ENCODE measurements at places on chromosomes 6 and 20.

- DNase-seq, result no peak
Measured at GRCh38 chr6:53673162-53673727, 7.7 kb upstream of the KLHL31 start.

DNA sequence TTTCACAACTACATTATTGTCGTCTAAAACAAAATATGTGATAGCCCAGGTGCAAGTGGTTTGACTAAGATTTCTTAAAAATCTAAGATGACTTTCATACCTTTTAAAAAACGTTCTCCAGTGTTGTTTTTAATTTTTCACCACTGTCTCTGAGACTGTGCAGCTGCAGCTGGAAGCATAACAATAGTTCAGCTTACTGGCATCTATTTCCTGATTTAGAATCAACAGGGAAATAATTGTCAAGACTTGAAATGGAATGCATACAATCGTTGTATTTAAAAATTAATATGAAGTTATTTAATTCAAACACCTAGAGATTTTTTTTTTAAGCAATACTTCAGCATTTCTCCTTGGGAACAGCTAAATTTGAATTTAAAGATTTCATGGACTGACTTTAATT lies 982.0 kb upstream of the EPHA7 start:
- no peak for DNase-seq

DNA sequence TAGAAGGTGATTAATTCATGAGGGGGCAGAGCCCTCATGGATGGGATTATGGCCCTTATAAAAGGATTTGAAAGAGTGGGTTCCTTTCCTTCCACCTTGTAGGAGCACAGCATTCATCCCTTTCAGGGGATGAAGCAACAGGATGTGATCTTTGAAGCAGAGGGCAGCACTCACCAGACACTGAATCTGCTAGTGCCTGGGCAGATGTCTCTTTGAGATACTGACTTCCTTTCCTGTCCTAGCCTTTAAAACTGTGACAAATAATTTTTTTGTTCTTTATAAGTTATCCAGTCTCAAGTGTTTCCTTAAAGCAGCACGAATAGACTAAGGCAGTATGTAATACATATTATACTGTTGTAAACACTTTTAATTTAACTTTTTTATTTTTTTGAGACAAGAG lies 538.6 kb upstream of the RNF217 start:
- no peak for DNase-seq

- no peak for DNase-seq
Measured at GRCh38 chr6:78962448-78962847, 95.1 kb downstream of the IRAK1BP1 start.

- DNase-seq, result no peak
Measured at GRCh38 chr6:15352845-15353244, 107.0 kb downstream of the JARID2 start.

DNA sequence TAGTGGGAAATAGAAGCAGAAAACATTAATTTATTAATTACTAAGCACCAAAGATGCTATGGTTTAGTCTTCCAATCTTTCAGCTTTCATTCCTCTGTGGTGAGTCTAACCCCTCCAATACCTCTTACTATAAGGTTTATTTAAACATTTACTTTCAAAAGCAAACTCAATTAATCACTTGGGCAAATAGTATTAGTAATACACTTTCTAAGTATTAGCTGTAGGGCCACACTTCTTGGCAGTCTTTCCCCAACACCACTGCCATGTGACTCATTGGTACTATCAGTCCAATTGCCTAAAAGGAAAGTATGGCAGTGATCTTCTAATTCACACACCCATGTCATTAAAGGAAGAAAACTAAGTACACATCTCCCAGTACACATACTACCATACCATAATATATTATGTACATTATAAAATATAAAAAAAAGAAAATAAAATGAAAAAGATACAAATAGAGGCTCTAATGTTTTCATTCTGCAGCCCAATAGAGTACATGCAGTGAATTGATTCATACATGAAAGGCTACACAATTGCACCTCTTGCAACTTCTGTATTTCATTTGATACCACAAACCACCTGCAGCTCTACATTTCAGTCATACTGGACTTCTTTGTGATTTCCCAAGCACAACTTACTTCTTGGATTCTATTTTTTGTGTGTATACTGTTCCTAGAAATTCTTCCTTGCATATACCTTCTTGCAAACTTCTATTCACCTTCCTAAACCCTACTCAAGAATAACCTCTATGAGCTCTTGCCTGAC lies 218.6 kb downstream of the PKHD1 start:
- no peak for DNase-seq

DNA sequence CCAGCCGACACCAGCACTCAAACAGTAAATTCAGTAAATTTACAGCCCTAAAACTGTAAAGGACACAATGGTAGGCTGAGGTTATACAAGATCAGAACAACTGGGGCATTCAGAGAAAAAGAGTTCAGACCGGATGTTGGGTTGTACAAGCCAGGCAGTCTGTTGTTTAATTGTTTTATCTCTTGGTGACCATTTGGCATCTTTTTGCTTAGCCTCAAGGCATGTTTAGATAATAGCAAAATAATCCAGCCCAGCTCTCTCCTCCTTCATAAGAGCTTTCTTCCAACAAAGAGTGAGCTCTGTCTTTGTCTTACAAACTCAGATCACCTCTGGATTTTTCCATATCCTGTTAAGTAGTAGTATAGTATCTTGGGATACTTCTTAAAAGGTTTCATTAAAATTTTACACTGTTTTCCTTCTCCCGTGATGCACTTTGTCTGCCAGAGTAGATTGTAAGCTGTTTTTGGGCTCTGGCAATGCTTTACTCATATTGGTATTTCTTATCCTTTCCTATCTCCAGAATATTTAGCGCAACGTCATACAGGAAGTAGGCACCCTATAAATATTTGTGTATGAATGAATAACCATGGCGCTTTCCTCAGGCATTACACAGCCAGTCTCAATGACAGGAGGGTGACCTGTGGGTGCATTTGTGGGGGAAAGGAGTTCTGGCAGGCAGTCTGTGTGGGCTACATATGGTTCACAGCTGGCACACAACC lies 35.6 kb upstream of the TRAM2 start:
- DNase-seq, result no peak

- DNase-seq, result no peak
Measured at GRCh38 chr20:64116541-64117431, 9.4 kb upstream of the NPBWR2 start.

- no peak for DNase-seq
Measured at GRCh38 chr6:15621203-15622044, 41.4 kb downstream of the DTNBP1 start.

DNA sequence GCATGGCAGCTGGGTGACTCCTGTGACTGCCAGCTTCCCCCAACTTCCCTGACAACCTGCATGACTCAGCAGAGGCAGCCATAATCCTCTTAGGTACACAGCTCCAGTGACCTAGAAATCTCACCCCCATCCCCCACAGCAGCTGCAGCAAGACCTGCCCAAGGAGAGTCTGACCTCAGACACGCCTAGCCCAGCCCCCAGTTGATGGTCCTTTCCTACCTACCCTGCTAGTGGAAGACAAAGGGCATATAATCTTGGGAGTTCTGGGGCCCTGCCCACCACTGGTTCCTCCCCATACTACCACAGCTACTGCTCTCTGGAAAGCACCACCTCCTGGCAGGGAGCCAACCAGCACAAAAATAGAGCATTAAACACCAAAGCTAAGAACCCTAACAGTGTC lies 90.2 kb downstream of the F13A1 start:
- DNase-seq, result no peak

GRCh38 chr6:104995989-104996617 lies 39.2 kb downstream of the LIN28B start:
- DNase-seq, result no peak

DNA sequence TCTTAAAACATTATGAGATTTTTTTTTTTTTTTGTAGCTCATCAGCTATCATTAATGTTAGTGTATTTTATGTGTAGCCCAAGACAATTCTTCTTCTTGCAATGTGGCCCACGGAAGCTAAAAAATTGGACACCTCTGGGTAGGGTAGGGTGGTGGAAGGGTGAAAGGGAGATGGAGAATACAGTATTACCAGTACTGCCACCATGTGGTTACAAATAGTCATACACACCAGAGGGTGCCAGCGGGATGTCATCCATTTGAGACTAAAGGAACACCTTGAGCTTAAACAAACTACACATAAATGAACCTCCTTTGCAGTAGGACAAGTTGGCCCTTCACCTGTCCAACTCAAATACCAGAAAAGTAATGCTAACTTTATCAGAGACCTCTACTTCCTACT lies 601.9 kb downstream of the HTR1B start:
- no peak for DNase-seq

DNA sequence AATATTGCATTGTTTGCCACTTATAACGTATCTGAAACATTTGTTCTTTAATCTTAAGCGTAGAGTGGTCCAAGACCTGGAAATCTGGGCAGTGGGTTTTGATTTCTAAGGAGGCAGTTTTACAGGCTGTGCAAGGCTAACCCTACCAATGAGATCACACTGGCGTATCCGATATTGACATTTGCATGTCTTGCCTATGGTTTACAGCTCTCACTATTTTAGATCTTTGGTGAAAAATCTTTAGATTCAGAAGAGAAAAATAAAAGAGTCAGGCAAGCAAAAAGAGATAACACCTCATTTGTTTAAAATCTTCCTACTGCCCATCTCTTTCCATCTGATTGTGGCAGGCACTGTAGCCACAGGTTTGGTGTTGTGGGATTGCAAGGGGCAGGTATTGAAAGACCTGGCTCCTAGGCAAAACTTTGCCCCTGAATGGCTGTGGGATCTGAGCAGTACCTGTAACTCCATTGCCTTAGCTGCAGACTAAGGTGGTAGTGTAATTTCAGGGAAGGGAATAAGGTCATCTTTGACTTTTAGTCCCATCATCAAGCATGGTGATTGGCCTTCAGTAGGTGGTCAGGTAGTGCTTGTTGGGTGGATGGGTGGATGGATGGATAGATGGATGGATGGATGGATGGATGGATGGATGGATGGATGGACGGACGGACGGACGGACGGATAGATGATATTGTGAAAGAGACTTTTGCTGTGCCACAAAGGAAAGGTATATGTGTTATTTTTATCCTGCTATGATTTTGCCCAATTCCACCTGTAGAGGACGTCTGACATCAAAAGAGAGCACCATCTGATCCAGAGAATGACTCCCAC lies 1.9 kb downstream of the TNFAIP3 start:
- no peak for DNase-seq

DNA sequence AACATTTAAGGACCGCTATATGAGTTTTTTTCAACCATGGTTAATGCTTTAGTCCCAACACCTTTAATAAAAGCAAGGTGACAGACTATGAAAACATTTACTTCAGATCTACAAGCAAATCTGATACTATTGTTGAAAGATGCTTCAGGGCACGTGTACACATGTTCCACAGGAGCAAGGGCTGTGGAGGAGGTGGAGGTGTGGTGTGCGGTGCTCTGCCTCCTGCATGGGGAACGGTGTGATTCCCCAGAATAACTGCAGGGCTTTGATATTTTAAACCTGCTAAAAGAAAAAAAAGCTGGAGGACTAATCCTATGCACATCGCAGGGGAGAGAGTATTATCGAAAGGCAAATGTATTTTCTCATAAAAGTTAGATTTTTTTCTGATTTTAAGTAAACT lies 188.1 kb upstream of the CEP162 start:
- DNase-seq, result no peak

DNA sequence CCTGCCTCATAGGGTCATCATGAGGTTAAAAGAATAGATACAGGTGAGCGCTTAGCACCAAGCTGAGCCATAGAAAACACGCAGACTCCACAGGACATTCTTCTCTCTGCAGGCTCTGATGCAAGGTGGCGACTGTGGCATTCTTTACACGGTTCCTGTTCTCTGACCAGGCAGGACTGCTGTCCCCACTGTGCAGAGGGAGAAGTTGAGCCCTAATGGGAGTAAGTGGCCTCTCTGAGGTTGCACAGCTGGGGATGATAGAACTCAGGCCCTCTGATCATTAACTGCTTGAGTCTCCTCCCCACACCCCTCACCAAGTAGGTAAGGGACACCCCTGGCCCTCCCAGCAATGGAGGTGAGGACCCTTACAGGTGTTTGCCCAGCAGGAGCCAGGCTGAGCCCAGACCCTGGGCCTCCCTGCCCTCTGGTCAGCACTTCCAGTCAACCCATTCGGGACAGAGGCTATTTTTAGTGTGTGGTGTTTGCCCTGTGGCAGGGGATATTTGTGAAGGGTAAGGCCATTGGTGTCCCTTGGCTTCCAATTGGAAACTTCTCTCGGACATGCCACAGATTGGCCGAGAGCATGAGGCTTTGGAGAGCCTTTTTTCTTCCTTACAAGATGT lies 116.8 kb downstream of the VEGFA start:
- DNase-seq, result no peak

DNA sequence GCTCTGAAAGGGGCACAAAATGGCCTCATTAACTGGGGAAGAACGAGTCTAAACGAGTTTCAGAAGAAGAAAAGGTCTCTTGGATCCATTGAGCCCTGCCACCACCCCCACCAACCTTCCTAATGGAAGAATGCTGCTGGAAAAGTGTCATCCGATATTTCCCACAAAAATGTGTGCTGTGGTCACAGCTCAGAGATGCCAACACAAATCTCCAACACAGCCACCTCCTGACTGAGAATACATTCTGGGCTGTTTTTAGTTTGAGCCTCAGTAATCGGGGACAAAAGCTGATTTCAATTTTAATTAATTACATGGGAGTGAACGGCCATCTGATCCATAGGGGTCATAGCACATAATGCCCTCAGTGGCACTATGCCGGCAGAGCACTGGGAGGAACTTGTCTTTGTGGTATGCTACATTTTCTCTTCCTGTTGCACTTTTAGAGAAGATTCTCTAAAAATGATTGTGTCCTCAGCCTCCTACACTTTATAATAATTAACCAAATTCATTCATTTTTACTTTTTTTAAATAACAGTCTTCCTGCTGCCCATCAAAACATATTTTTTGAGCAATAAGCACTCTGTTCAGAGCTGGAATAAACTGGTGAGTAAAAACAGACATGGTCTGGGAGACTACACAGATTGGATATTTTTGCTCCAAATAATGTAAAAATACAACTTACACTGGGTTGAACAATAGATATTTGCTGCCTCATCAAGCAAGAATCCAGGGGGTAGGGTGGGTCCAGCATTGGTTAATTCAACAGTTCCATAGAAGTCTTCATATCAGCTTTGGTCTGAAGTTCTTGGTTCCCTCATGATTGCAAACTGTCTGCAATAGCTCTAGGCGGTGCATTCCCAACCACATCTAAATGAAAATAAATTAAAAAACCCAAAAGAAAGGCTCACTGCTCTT lies 143.6 kb upstream of the TMEM170B start:
- no peak for DNase-seq

GRCh38 chr6:85945459-85946185 lies 302.9 kb upstream of the SYNCRIP start:
- no peak for DNase-seq

- DNase-seq, result no peak
Measured at GRCh38 chr6:31871046-31871659, 7.6 kb downstream of the SLC44A4 start.

Measured in esophagus squamous epithelium (tissue), 5 donors.